ENCODE measurements at places on chromosomes 7 and 10. TPM values are rescaled to one million over a fixed set of nuclear protein-coding genes. Genes with fewer than 3 reads are reported as not detected.

ZNF679 gene
- total RNA-seq = not detected

IDI2 gene
- total RNA-seq = not detected

ZKSCAN5 gene
- 9.5 TPM for total RNA-seq

MRPS33 gene
- total RNA-seq = 26.6 TPM

EVX1 gene
- total RNA-seq = not detected

STK31 gene
- 0.17 TPM for total RNA-seq

EFCAB10 gene
- total RNA-seq = not detected

GPR15LG gene
- total RNA-seq = not detected

CASP7 gene
- 43.8 TPM for total RNA-seq

NXPH1 gene
- not detected for total RNA-seq

UNCX gene
- total RNA-seq = not detected

NPSR1 gene
- not detected for total RNA-seq

CPA2 gene
- not detected for total RNA-seq

VWDE gene
- total RNA-seq = not detected

PDK4 gene
- 142 TPM for total RNA-seq

ZNF365 gene
- under 0.01 TPM for total RNA-seq

FGF8 gene
- total RNA-seq = not detected

MMP21 gene
- 1.1 TPM for total RNA-seq

AKR1C4 gene
- total RNA-seq = 0.09 TPM

RELN gene
- 1,060 TPM for total RNA-seq

Data from dermis lymphatic vessel endothelial cell (primary cell).